ENCODE measurements at places on chromosomes 12 and 14. TPM values are rescaled to one million over a fixed set of nuclear protein-coding genes. Genes with fewer than 3 reads are reported as not detected.

AQP5 gene
- total RNA-seq = not detected

SLC41A2 gene
- 21.9 TPM for total RNA-seq

IAPP gene
- not detected for total RNA-seq

RNASE4 gene
- total RNA-seq = 5.4 TPM

RIMBP2 gene
- total RNA-seq = 0.01 TPM

ACOT4 gene
- total RNA-seq = 2.1 TPM

LRP1-AS gene
- not detected for total RNA-seq

RTL1 gene
- 0.30 TPM for total RNA-seq

IGF1 gene
- not detected for total RNA-seq

ACRBP gene
- total RNA-seq = 0.24 TPM

BIN2 gene
- not detected for total RNA-seq

RNASE3 gene
- total RNA-seq = not detected

PDE3A gene
- 2.2 TPM for total RNA-seq

KLRC1 gene
- total RNA-seq = not detected

RND1 gene
- 18.7 TPM for total RNA-seq

DIO2 gene
- 9.2 TPM for total RNA-seq

FAM186B gene
- total RNA-seq = 0.08 TPM

RPS6KL1 gene
- 0.50 TPM for total RNA-seq

CELA1 gene
- not detected for total RNA-seq

LBHD2 gene
- not detected for total RNA-seq

HRK gene
- total RNA-seq = 0.50 TPM

LTBP2 gene
- total RNA-seq = 16.4 TPM

NANOG gene
- not detected for total RNA-seq

HOXC10 gene
- total RNA-seq = 2.8 TPM

ABCD2 gene
- not detected for total RNA-seq

SMAGP gene
- 23.2 TPM for total RNA-seq

KLRK1 gene
- total RNA-seq = not detected

CLEC12A gene
- total RNA-seq = not detected

CNTN1 gene
- 64.6 TPM for total RNA-seq

CCDC197 gene
- not detected for total RNA-seq

CLEC9A gene
- total RNA-seq = not detected

FOXG1 gene
- 0.09 TPM for total RNA-seq

LYZ gene
- total RNA-seq = not detected

ZNF605 gene
- 3.4 TPM for total RNA-seq

FAM181A gene
- not detected for total RNA-seq

VWF gene
- total RNA-seq = 0.34 TPM

ARPC3 gene
- total RNA-seq = 470 TPM

TAS2R7 gene
- not detected for total RNA-seq

FICD gene
- total RNA-seq = 4.2 TPM

ARMH4 gene
- total RNA-seq = 0.34 TPM

CIT gene
- 13.3 TPM for total RNA-seq

P2RX7 gene
- total RNA-seq = not detected

TSHR gene
- not detected for total RNA-seq

GPR68 gene
- total RNA-seq = 0.07 TPM

PDZRN4 gene
- not detected for total RNA-seq

GPX2 gene
- total RNA-seq = 258 TPM

GUCY2C gene
- total RNA-seq = 0.01 TPM

MGP gene
- total RNA-seq = 0.06 TPM

ANKRD13A gene
- total RNA-seq = 26.4 TPM

MYF6 gene
- total RNA-seq = not detected

TEX52 gene
- not detected for total RNA-seq

ANKS1B gene
- 0.63 TPM for total RNA-seq

KRT83 gene
- total RNA-seq = 5.4 TPM

OVCH1 gene
- total RNA-seq = not detected

Measured in A549 treated with CpdA at 1 μM for 4 hours (cell line).